ENCODE measurements at places on chromosomes 7 and 10.
A peak's percentile ranks its signal among the peaks of the same experiment; 100 is the strongest.

DNA sequence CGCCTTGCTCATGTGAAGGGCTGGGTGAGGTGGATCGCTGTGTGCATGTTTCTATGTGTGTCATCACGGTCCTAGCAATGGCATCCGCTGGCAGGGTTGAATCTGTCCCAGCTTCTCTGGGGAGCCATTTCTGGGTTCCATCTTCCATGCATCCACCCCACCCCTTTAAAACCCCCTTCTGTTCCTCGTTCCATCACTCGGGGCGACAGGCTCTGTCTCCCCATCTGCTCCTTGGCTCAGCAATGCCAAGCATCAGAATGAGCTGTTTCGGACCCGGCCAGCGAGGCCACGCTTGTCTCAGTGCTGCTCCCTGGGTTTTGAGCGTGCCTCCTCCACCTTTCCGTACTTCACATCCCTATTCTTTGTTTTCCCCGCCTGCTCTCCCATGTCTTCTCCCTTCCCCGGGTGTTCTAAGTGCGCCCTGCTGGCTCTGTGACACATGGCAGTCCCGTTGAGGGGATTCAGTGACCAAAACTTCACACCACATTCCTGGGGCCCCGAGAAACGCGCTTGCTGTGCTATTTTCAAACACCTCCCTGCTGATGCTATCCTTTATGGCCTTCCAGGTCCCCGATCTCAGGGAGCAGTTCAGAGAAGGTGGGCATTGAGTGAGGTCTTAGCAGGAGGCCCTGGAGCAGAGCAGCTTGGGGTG, 554.1 kb upstream of the FOXK1 start:
- no peak overlapping the region for H3K4me3 ChIP-seq
- H3K36me3 ChIP-seq: no peaks in the 10 kb centered on the region

DNA sequence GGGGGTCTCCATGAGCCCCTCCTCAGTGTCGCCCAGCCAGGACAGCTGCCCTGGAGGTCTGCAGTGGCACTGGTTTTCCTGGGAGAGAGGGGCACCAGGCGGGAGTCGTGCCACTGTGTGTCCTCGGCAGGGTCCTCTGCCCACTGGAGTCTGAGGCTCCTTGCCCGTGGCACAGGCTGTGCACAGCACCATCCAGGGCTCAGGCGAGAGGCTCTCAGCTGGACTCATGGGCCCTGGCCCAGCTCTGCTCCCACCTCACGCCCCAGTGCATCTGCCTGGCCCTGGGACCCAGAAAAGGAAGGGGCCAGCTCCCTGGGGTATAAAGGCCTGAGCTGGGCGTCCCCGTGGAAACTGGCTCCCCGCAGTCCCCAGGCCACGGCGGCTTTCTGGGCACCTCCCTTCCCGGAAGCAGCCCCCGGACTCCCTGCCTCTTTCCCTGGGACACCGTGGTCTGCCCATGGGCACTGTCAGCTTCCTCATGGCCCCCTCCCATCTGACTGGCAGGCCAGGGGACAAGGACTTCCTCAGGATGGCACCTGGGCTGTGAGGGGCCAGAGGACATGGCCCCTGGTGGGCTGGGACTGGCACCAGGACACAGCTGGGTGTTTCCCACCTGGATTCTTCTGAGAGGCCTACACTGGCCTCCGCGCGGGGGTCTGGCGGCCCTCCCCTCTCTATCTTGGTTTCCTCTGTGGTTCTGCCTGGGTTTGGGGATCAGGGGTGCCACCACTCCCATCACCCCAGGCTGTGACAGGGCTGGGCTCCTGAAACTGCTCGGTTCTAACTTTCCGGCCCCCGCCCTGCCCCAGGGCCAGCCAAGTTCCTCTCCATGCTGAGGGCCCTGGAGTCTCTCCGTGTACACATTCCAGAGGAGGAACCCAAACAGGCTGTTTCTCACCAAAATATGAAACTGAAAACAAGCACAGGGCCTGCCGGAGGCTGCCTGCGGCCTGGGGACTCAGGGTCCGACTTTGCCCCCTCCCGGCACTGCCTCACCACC, 5.5 kb downstream of the FOXL3 start:
- no peaks in the 10 kb centered on the region for H3K36me3 ChIP-seq
- H3K4me1 ChIP-seq: no peaks in the 10 kb centered on the region
- DNase-seq: no peak
- H3K27me3 ChIP-seq: peaks cover 63% of the 10 kb centered on the region

DNA sequence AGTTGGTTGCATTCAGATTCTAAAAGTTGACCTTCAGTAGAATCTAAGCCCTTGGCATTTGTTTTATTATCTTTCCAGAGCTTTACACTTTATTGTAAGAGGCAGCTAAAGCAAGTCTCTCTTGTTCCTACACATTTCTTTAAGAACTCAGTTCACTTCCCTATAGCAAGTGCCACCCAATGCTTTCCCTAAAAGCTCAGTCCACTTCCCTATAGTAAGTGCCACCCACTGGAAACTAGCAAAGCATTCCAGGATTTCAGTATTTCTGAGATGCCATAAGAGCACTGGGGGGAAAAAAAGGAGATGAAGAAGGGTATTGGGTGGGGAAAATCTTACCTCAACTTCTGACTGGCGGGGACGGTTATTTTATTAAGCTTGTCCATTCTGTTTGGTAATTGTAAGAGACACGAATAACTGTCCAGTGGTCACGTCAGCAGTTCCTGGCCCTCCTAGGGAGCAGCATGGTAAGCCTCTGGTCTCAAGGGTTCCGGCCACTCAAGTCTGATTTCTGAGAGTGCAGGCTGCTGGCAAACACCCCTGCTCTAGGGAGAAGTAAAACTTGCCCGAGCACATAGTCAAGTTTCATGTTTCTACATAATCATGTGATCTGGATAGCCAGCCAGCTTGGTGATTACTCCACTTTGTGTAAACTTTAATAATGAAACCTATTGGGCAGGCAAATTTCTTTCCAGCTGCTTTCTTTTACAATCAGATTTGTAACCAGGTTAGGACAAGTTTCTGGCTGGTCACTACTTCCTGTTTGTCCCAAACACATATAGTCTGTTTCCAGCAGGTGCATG, at the start of gene BLNK:
Gene BLNK, minus strand, starts transcription at position 554 of the 800 bp plus-strand sequence. Its CDS starts 171 bp downstream, at position 383.
- no peaks in the 10 kb centered on the region for H3K36me3 ChIP-seq
- no peaks in the 10 kb centered on the region for H3K27me3 ChIP-seq
- DNase-seq: peak; percentile 33
- H3K4me1 ChIP-seq: no peaks in the 10 kb centered on the region
- no peak within 1 kb of the TSS for H3K27ac ChIP-seq

DNA sequence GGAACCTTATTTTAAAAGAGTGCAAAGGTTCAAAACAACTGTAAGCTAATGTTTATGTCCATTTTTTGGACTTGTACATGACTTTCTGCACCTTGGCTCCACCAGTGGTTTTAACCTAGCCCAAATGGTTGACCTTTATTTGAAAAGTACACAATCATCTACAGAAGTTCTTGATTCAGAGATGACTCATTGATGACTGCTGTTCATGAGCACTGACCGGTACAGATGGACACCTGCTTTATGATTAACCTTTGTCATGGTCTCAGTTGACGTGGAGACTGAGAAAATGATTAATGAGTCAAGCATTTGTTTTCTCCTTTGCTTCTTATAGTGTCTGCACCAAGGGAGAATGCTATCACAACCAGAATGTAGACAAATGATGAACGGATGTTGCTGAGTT, 55.7 kb upstream of the PTER start:
- H3K4me3 ChIP-seq: no peak overlapping the region
- no peak overlapping the region for H3K27ac ChIP-seq
- no peak for DNase-seq

DNA sequence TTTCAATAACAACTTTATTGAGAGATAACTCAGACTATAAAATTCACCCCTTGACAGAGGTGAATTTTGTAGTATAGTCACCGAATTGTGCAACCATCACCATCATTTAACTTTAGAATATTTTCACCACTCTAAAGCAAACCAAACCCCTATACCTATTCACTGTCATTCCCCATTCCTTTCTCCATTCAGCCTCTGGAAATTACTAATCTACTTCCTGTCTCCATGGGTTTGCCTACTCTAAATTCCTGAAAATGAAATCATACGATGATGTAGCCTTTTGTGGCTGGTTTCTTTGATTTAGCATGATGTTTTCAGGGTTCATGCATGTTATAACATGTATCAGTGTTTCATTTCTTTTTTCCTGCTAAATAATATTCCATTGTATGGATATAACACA, 15.6 kb upstream of the LMTK2 start:
- no peak overlapping the region for H3K4me3 ChIP-seq
- H3K27ac ChIP-seq: no peak overlapping the region
- peak; percentile 4 for DNase-seq

GRCh38 chr7:90648834-90649233, 52.7 kb downstream of the CDK14 start:
- no peak overlapping the region for H3K27ac ChIP-seq
- H3K4me3 ChIP-seq: no peak overlapping the region
- DNase-seq: no peak
- H3K36me3 ChIP-seq: no peaks in the 10 kb centered on the region
- H3K27me3 ChIP-seq: no peaks in the 10 kb centered on the region

GRCh38 chr10:117363028-117363427, 12.2 kb downstream of the PDZD8 start:
- no peaks in the 10 kb centered on the region for H3K36me3 ChIP-seq
- no peak overlapping the region for H3K27ac ChIP-seq
- no peak overlapping the region for H3K4me3 ChIP-seq
- DNase-seq: peak; percentile 78

DNA sequence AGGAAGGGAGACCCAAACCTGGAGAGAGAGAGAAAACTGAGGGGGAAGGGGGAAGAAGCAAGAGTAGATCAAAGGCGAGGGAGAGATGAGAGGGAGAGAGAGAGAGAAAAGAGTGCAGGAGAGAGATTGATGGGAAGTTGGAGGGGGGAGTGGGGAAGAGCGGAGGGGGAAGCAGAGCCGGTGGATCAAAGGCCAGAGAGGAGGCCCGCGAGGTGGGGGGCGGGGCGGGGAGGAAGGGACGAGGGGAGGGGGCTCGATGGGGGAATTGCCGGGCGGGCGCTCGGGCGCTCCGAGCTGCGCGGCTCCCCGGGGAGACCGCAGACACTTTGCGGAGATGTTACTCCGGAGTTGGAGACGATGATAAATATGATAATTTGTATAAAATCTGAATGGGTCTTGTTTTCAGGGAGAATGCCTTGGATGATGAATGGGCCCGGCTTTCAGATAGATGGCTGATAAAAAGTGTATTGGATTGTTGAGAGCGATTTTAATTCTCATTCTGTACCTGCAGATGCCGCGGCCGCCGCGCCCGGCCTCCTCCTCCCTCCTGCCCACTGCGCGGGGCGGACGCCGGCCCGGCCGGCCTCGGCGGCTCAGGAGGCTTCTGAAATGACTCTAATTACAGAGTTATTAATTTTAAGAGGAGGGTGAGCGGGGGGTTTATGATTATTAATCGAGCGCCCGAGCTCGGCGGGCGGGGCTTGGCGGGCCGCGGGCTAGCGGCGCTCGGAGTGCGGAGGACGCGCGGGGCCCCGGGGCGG, 21.4 kb upstream of the PAX2 start:
- H3K4me3 ChIP-seq: no peak overlapping the region
- H3K27ac ChIP-seq: no peak overlapping the region
- no peak for DNase-seq
- H3K36me3 ChIP-seq: no peaks in the 10 kb centered on the region

DNA sequence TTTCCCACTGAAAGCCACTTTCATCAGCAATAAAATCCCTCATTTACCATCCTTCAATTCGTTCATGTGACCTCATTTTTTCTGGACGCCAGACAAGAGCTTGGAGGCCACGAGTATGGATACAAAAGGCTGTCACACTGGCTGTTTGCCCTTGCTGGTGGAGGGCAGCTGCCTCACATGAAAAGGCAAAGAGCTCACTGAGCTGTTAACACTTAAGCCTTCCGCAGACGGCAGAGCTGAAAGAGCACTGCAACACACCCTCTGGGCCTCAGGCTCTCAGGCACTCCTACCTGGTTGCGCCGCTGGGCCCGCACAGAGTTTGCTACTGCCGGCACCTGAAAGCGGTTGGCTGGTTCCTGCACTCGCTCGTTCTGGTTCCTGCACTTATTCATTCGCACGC, 193.5 kb downstream of the CFTR start:
- peaks cover under 1% of the 10 kb centered on the region for H3K27me3 ChIP-seq
- 0 out of 2 replicates have a peak overlapping the region, but pooled peaks have one; percentile 5 for H3K27ac ChIP-seq
- no peak overlapping the region for H3K4me3 ChIP-seq
- no peaks in the 10 kb centered on the region for H3K36me3 ChIP-seq
- peaks cover 11% of the 10 kb centered on the region for H3K4me1 ChIP-seq

DNA sequence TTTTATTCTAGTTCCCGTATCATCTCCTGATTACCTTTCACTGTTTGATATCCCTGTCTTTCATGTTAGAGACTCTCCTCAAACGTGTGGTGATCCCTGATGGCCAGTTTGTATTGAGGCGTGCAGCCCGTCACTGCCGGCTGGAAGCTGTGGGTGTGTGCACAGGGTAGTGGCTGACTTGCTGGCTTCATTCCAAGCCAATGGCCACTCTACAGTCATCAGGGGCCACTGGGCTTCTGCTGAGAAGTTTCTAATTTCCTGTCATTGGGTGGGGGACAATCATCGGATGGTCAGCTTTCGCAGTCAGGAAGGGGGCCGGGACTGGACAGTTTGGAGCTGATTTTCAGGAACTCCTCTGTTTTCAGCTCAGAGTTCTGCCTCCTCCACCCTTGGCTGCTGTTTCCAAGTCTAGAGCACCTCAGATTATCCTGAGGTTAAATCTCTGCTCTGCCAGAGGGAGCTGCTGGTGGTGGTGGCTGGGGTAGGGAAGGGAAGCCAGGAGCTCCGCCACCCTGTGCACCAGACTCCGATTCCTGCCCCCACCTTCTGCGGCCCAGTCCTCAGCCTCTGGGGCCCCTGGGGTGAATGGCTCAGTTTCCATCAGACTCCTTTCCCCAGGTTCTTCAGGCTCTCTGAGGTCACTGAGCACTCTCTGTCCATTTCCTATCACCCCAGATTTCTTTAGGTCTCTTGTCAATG, 34.9 kb downstream of the BAIAP2L1 start:
- H3K4me1 ChIP-seq: peaks cover 2% of the 10 kb centered on the region
- H3K27me3 ChIP-seq: no peaks in the 10 kb centered on the region
- H3K27ac ChIP-seq: no peak overlapping the region
- H3K36me3 ChIP-seq: no peaks in the 10 kb centered on the region
- no peak overlapping the region for H3K4me3 ChIP-seq

- DNase-seq: peak; percentile 75
- H3K27ac ChIP-seq: no peak overlapping the region
- no peak overlapping the region for H3K4me3 ChIP-seq
- no peaks in the 10 kb centered on the region for H3K27me3 ChIP-seq
Observed at GRCh38 chr10:51269821-51270220, 195.5 kb downstream of the PRKG1 start.

- H3K36me3 ChIP-seq: no peaks in the 10 kb centered on the region
- H3K4me1 ChIP-seq: no peaks in the 10 kb centered on the region
- no peaks in the 10 kb centered on the region for H3K27me3 ChIP-seq
- no peak overlapping the region for H3K4me3 ChIP-seq
Observed at GRCh38 chr10:7460006-7460405, 49.2 kb upstream of the SFMBT2 start.

DNA sequence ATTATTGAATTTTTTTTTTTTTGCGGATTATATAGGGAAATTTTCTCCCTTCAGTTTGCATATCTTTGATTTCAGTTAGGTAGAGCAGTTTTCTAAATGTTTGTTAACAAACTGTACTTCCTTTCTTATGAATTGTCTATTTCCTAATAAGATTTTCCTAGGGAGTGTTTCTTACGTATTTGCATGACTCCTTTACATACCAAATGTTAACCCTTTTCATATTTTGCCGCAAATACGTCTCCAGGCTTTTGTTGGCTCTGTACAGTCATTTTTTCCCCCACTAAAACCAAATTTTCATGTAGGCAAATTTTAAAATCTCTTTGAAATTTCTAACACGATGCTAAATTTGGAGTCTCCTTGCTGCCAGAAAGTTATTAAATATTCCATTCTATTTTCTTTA, 1.9 kb upstream of the FRAT2 start:
- H3K27me3 ChIP-seq: peaks cover 22% of the 10 kb centered on the region
- no peaks in the 10 kb centered on the region for H3K36me3 ChIP-seq
- no peak overlapping the region for H3K4me3 ChIP-seq
- peak; percentile 13 for DNase-seq
- no peak overlapping the region for H3K27ac ChIP-seq
- H3K4me1 ChIP-seq: peaks cover 8% of the 10 kb centered on the region

All from IMR-90 (cell line).